B cell (primary cell): ENCODE measurements at places on chromosomes 6 and 20. TPM values are rescaled to one million over a fixed set of nuclear protein-coding genes. Genes with fewer than 3 reads are reported as not detected.

GRCh38 chr6:3081960-3082359 is 13.7 kb downstream of the RIPK1 start:
- no peak for DNase-seq

GRCh38 chr6:53811082-53811481 is 16.3 kb downstream of the LRRC1 start:
- no peak for DNase-seq

SASH1 gene
- total RNA-seq, result 0.07 and 0.51 TPM in 2 replicates

- no peak for DNase-seq
These were observed 920.1 kb upstream of the FLRT3 start for GRCh38 chr20:15257569-15257870.

DNA sequence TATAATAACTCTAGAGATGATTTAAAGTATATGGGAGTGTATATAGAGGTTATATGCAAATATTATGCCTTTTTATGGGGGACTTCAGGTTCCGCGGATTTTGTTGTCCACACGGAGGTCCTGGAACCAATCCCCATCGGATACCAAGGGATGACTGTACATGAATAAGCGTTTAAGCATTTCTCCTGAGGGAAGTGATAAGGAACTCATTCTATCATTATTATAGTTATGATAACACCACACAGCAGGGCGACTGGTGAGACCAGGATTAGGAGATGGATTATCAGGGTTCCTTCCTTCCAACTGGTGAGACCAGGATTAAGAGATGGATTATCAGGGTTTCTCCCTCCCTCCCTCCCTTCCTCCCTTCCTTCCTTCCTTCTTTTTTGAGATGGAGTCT is 6.6 kb downstream of the ECI2 start:
- no peak for DNase-seq

FAM217A gene
- not detected in 2 replicates for total RNA-seq

DNA sequence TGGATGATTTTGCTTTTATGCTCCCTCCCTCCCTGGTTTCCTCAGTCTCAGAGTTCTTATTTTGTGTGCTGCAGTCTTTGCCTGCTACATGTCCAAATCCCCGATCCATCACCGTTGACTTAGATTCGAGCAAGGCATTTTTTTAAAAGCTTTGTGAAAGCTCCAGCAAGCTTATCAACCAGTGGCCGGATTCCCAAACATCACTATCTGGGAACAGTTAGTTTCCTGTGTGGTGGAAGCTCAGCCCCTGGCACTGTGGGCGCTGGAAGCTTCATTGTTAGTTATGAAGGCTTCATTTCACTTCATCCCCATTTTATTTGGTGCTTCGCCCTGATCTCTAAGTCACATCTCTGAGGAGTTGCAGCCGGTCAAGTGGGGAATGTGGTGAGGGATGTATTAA is 44.7 kb downstream of the DEK start:
- no peak for DNase-seq

DNA sequence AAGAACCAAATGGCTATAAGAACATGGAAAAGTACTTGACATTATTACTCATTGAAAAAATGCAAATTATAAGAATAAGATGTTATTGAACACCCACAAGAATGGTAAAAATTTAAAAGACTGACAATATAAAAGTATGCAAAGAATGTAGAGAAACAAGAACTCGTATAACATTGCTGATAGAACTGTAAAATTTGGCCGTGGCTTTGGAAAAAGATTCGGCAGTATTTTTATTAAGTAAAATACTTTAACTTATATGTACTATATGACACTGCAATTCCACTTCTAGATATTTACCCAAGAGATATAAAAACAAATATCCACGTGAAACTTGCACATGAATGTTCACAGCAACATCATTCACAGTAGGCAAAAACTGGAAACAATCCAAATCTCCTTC is 239.2 kb downstream of the TPBG start:
- no peak for DNase-seq

DNA sequence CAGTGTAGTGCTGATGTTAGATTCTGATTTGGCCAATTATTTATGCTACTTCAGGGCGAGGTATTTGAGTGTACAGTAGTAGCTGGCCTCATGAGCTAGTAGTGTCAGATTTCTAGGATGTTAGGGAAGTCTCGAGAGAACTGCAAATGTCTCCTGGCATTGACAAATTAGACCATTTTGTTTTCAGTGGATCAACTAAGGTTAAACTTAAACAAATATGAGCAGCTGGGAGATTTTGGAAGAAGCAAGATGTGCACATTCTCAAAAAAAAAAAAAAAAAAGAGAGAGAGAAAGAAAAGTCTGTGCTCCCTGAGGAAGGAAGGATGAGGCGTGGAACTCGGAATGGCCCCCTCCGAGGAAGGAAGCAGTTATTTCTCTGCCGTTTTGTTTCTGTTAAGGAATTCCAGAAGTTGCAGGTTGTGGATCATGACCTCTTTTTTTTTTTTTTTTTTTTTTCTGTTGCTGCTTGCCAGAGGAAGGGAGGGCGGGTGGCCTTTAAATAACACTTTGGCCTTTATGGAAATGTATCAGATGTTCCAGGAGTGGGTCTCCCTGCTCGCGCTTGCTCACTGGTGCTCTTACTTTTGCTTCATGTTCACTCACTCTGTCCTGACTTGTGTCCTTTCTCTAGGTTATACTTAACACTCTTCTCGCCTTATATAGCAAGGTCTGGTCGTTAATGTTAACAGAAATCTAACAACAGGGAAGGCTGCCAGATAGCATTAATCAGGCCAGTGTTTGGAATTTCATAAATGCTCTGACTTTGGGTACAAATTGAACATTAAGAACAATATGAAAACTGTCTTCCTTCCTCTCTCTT is 124.4 kb downstream of the TCP11 start:
- no peak for DNase-seq

GPR63 gene
- 0.10 and 0.12 TPM in 2 replicates for total RNA-seq

GRCh38 chr20:31322504-31322903 is 14.1 kb upstream of the DEFB116 start:
- no peak for DNase-seq
